Activated T-helper 1 cell treated with anti-CD3 and anti-CD28 coated beads, Interleukin-12 subunit alpha, Interleukin-12 subunit beta, Interleukin-2, Interleukin-4 antibody, amounts not matched to agents 30 ng/mL and 10 ng/mL and 1 ng/mL, durations not matched to agents 14 hours and 24 hours and 36 hours (primary cell): ENCODE measurements at places on chromosomes 1 and 21. TPM values are rescaled to one million over a fixed set of nuclear protein-coding genes. Genes with fewer than 3 reads are reported as not detected.

DNA sequence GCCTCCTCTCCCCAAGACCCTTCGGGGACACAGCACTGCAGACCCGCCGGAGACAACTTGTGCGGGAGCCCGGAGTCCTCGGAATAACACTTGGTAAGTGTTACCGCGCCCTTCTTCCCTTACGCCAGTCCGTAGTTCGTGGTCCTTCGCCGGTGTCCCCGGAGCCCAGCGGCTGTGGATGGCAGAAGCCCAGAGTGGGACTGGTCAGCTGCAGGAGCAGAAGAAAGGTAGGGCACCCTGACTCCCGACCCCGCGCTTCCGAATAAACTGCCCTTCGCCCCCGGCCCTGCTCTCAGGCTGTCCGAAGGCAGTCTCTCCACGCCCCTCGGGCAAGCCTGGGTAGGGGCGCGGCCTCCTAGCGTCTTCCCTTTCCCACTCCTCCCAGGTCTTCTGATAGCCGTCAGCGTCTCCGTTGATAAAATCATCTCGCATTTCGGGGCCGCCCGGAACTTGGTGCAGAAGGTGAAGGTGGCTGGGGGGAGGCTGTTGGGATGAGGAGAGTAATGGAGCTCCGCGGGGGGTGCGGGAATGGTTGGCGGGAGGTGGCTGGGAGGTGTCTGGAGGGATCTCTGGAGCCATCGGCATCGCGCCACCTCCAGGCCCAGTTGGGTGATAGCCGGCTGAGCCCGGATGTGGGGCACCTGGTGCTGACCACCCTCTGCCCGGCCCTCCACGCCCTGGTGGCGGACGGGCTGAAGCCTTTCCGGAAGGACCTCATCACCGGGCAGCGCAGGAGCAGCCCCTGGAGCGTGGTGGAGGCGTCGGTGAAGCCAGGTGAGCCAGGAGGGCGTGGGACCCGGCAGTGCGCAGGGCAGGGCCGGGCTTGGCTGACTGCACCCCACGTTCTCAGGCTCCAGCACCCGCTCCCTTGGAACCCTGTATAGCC is 4.3 kb downstream of the RUSC1 start:
- H3K27ac ChIP-seq, result no peak overlapping the region
- DNase-seq, result no peak
- peaks cover 2% of the 10 kb centered on the region for H3K36me3 ChIP-seq

DNA sequence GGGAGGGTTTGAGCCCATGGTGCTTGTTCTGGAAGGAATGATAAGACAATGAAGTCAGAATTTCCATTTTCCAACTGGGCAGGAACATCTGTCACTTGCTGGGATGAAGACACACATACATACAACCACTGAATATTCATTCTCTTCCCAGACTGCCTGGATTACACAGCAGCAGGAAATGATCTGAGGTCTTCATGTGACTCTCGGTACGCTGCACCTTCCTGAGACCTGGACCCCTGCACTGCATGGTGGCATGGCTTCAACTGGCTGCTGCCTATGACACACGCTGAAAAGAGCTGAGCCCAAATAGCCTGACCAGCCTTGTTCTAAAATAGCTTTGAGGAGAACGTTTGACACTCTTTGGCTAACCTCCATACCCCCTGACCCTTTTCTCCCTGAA is 150.6 kb downstream of the GABPA start:
- H3K27ac ChIP-seq, result no peak overlapping the region
- DNase-seq, result no peak
- H3K4me3 ChIP-seq, result no peak overlapping the region
- H3K4me1 ChIP-seq, result no peaks in the 10 kb centered on the region
- no peaks in the 10 kb centered on the region for H3K36me3 ChIP-seq

The GPR161 gene
- total RNA-seq, result 0.41 and 0.42 TPM in 2 replicates

- H3K36me3 ChIP-seq, result peaks cover 29% of the 10 kb centered on the region
- peaks cover 85% of the 10 kb centered on the region for H3K4me1 ChIP-seq
- peak overlapping the region; percentile 95 for H3K27ac ChIP-seq
- no peaks in the 10 kb centered on the region for H3K27me3 ChIP-seq
- peak overlapping the region; percentile 76 for H3K4me3 ChIP-seq
Observed at GRCh38 chr1:26541816-26542711, 12.5 kb downstream of the RPS6KA1 start.

The RORC gene
- 2.6 and 2.7 TPM in 2 replicates for total RNA-seq

DNA sequence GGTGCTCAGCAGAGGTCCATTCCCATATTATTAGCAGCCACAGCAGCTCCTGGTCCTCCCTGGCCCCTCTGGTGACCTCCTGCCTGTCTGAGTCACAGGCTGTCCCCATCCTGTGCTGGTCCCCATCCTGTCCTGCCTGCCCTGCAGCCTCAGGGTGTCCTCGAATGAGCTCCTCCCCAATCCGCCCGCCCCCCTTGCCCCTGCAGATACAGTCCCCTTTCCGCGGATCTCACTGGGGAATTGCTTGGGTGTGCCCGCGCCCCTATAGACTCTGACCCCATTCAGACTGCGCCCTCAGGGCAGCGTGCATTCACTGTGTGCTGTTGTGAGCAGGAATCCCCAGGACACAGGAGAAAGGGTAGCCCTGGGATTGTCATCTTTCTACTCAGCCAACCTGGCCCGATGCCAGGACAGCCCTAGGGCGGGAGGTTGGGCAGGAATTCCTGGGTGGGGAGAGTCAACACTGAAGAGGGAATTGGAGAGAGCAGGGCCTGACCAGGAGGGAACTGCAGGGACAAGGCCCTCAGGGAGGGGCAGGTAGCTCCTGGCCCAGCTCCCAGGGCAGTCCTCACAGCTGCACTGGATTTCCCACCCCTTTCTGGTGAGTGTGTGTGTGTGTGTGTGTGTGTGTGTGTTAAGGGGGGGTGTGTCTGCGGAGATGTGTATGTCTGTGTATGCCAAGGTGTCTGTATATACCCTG is 1.1 kb upstream of the GUCA2A start:
- H3K27ac ChIP-seq, result no peak overlapping the region
- DNase-seq, result no peak
- peaks cover 2% of the 10 kb centered on the region for H3K27me3 ChIP-seq
- H3K36me3 ChIP-seq, result peaks cover 5% of the 10 kb centered on the region
- H3K4me1 ChIP-seq, result no peaks in the 10 kb centered on the region

The PRUNE1 gene
- total RNA-seq, result 15.0 and 15.4 TPM in 2 replicates

GRCh38 chr1:235919833-235920441 is 53.2 kb upstream of the LYST start:
- peaks cover 51% of the 10 kb centered on the region for H3K4me1 ChIP-seq
- no peak for DNase-seq
- H3K27me3 ChIP-seq, result no peaks in the 10 kb centered on the region
- no peak overlapping the region for H3K4me3 ChIP-seq

- peaks cover 55% of the 10 kb centered on the region for H3K36me3 ChIP-seq
- no peak for DNase-seq
Observed at GRCh38 chr1:20742671-20743070, 10.2 kb upstream of the SH2D5 start.
